ENCODE measurements at places on chromosomes 16 and 17. TPM values are rescaled to one million over a fixed set of nuclear protein-coding genes. Genes with fewer than 3 reads are reported as not detected.

DNA sequence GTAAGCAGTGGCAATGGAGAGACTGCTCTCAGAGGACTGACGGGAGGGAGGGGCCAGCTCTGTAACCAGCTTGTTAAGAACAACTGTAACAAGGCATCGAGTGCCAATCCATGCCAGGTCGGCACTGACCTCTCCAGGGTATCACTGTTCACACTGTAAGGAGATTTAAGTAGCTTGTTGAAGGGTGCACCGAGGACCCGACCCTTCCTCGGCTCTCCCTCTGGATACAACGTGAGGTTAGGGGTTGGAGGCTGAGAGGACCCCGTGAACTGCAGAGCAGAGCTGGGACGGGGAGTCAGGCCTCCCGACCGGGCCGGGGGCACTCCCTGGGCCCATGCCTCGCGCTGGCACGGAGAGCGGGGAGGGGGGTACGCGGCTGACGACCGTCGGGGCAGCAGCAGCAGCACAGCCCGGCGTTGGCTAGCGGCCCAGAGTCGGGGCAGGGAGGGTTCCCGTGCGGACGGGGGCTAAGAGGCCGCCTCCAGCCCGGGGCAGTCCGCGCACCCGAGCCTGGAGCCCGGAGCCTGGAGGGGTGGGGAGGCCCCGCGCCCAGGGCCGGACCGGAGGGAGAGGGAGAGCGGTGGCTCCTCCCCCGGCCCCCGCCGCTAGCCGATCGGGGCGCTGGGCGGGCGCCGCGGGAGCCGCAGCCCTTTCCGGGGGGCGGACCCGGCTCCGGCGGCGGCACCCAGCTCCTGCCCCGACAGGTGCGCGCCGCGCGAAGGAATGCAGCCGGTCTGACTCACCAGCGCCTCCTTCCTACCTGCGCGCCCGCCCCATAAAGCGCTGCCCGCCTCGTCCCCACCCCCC lies at the start of gene ITGB4:
Gene ITGB4 (plus strand): TSS at position 804 of the 807 bp plus-strand sequence. CDS start 3,245 bp downstream, outside the sequence.
- DNase-seq = no peak

Gene PABPN1L
- not detected for polyA plus RNA-seq

Gene PTGES3L
- polyA plus RNA-seq = 61.3 TPM

DNA sequence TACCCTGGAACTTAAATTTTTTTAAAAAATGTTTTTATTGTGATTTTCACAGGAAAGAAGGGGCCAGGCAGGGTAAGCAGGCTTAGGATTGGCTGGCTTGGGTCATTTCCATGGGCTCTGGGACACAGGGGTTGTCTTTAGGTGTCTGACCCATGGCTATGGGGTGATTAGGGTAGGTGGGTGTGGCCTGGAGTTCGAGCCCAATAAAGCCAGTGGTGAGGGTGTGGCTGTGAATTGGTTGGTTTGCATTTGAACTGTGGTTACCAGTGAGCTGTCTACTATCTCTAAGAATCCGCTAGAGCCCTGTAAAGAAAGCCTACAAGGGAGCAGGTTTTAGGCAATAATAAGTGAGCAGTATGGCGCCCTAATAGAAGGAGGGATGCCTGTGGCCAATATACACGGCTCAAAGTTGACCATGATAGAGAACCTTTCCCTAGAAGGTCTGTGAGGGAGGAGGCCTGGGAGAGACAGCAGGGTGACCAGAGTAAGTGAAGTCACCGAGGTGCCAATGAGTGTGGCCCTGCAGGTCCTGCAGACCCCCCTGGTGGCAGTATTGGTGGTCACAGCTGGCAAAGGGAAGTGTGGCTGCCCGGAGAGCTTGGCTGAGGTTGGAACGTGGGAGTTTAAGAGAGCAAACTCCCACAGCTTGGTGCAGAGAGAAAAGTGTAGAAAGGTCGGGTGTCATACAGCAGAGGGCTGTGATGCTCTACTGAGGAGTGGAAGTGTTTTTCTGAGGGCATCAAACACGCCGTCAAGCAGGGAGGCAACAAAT lies 454.0 kb downstream of the WWOX start:
- DNase-seq = no peak

- no peak for DNase-seq
Measured at GRCh38 chr16:66847533-66848067, 3.4 kb downstream of the CA7 start.

DNA sequence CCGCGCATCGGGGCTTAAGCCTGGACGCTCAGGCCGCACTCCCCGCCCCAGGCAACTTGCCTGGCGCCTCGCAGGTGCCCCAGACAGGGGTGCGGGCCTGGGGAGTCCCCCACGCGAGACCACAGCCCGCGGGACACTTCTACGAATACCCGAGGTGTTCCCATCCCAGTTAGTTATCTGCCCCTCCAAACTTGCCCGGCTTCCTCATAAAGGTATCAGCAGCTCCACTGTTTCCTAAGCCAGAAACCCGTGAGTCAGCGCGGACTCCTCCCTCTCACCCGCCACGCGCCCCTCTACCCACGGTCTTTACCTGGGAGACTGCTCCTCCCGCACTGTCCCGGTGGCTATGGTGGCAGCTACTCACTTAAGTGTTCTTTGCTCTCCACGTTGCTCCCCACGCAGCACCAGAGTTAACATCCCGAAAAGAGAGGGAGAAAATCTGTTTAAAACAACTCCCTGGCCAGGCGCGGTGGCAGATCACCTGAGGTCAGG lies 1.0 kb upstream of the CREBBP start:
- no peak for DNase-seq

Gene DHODH
- 8.4 TPM for polyA plus RNA-seq

Gene FNDC8
- polyA plus RNA-seq = not detected

DNA sequence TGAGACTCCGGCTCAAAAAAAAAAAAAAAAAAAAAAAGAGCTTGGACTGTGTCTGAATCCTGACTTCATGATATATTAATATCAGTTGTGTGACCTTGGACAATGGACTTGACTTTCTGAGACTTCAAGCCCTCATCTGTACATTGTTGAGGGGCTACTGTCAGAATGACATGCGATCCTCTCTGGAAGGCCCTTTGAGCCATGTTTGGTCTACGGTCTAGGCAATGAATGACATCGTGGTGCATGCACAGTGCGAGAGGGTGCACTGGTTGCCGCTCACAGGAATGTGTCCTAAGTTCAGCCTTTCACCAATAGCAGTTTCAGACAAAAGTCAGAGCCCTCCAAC lies 43.0 kb upstream of the ZNF629 start:
- DNase-seq = no peak

Gene LHX1
- polyA plus RNA-seq = 0.53 TPM

Gene NRN1L
- polyA plus RNA-seq = 0.64 TPM

DNA sequence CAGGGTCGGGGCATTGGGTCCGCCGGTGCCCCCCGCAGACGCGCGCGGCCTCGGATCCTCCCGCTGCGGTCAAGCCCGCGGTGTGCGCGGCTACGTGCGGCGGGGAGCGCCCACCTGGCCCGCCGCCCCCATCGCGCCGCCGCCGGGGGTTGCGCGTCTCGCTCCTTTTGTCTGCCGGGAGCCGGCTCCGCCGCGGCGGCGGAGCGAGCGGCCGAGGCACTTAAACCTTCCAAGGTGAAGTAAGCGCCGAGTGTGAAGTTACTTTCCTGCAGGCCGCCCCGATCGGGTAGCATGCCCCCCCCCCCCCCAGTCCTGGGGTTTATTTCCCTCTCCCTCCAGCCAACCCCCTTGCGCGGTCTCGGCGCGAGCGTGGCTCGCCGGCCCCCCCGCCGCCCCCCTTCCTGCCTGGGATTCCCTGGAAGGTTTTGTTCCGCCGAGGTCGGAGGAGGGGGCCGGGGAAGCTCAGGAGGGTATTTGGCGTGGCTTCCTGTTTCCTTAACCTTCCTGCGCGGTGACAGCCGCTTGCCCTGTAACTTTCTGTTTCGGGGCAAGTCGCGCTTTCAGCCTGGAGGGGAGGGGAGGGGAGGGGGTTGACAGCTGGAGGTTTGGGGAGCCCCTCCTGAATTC lies 56.6 kb upstream of the GSE1 start:
- no peak for DNase-seq

Gene LRRC36
- polyA plus RNA-seq = not detected

- no peak for DNase-seq
Measured at GRCh38 chr17:40373324-40373723, 8.8 kb upstream of the GJD3 start.

Gene APOBR
- polyA plus RNA-seq = 0.60 TPM

DNA sequence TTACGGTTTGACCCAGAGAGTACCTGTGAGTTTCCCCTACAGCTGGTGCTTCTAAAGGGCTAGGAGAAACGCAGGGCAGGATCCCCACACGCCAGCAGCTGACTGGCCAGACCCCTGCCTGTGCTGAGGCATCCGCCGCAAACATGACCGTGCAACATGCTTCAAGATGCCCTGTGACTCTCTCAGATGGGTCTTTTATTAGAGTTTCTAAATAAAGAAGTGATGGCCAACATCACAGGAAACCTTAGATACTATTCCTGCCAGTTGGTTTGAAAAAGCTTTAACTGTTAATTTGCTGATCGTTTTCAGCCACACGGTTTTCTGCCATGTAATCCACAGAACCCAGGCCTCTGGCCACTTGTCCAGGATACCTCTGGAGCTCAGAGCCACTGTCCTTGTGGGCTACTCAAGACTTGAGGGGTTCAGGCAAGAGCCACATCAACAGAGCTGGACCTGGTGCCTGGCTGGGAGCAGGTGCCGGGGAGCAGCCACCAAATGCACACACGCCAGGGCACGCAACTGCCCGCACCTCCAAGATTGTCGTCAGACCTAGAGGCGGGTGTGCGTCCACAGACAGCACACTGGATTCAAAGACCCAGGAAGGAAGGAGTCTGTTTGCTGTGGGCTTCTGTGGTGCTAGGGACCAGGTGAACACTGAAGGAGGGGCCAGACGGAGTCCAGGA lies 118.4 kb downstream of the ZNF778 start:
- DNase-seq = no peak

DNA sequence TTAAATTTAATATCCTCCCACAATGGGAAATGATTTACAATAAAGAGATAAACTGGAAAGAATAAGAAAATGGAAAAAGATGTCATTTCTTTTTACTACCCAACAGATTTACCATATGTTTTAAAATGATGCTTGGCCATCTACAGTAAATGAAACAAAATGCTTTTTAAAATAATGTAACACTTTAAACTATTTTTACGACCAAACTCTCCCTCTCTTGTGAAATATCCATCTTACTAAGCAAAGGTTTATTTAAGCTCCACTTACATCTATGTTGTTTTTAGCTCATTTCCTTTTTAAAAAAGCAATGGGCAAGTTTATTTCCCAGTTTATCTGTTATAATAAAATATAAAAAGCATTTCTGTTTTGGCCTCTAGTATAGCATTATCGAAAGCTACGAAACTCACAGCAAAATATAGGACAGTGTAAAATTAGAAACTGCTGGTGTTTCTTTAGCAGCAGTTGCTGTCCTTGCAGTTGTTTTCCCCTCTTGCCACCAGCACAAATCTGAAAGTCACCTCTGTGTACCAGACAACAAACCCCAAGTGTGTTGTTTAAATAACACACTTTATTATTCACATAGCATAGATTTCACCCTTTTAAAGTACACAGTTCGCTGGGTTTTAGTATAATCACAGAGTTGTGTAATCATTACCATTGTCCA lies 195.1 kb downstream of the CDRT15L2 start:
- no peak for DNase-seq

Data from muscle of arm (tissue), 14 donors.